ENCODE measurements at places on chromosomes 16 and 17.

DNA sequence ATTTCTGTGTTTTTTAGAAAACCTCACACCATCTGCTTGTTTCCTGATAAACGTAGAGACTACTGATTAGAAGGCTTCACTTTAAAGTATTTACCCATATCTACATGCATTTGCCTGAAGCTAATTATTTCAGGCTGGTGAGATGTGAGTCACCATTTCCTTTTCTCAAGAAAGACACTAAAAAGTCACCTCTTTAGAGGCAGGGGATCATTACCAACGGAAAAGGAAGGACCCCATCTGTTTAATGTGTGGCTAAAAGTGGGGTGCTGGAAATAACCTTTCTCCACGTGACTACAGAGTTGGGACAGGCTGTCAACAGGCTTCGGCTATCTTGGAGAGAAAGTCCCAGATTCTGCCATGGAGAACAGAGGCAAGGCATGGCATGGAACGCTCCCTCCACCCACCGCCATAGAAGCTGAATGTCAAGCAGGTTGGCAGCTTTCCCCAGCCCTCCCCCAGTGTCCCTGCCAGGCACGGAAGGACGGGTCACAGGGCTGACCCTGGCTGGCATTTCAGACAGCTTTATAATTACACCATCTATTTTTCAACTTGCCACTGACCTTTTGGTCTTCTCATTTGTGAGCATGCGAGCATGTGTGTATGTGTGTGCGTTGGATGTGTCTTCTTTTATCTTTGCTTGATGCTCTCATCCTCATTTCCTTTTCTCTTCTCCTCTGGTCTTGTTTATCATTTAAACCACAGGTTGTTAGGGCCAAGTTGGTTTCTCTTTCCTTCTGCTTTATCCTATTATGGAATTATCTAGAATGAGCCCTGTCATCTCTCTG is 157.0 kb downstream of the CPPED1 start:
- DNase-seq = no peak

GRCh38 chr16:8675183-8676159 is 1.1 kb downstream of the ABAT start:
- peak; percentile 49 for DNase-seq

GRCh38 chr16:11833951-11834695 is 17.2 kb downstream of the RSL1D1 start:
- DNase-seq = no peak

DNA sequence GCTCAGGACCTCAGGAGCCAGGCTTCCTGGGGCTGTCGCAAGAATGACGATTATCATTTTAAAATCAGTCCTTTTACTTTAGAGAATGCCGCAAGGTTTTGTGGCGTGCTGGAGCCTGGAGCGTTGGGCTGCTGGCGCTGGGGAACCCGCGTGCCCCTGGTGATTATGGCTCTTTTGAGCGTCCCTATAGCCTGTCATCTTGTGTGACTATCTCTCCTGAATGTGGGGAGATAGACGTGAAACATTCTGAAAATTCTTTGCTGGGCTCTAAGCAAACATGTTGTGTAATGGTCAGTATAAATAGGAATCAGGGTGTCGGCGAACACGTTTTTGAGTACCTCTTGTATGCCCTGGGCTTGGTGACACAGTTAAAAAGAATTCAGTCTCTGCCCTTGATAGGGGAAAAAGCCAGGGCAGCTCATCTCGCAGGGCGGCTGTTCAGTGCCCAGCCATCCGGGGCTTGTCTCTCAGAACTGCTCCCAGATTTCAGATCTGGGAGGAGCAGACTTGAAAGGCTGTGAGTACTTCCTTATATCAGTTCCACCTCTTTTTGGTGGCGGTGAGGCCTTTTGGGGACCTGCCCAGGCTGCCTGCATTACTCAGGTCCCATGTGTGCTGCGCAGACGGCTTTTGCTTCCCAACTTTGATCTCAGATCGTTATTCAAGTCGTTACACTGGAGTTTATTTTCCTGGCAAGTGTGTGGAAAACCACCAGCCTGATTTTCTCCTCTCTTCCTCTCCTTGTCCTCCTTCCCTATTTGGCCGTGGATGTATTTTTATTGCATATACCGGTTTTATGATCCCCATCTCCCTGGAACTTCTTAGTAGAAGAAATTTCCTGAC is 973 bp downstream of the SLC7A6 start:
- peak; percentile 60 for DNase-seq

- DNase-seq = no peak
Observed at GRCh38 chr17:53722407-53722806, 100.3 kb upstream of the KIF2B start.

DNA sequence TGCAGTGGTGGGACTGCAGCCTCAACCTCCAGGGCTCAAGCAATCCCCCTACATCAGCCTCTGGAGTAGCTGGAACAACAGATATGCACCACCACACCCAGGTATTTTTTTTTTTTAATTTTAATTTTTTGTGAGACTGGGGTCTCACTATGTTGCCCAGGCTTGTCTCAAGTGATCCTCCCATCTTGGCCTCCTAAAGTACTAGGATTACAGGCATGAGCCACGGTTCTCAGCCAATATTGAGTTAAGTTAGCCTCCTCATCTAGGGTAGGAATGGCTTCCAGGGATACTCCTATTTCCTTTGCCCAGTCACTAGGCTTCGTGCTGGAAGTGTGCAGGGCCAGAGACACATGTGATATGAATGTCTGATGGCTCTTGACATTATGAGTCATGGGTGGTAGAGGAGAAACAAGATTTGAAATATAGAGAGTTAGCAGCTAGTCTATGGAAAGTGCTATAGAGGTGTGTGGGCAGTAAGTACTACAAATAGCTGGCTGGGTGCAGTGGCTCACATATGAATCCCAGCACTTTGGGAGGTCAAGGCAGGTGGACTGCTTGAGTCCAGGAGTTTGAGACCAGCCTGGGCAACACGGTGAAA is 8.0 kb upstream of the HES7 start:
- DNase-seq = no peak

- peak; percentile 44 for DNase-seq
Observed at GRCh38 chr17:82458885-82459424, 414 bp downstream of the NARF start.

- DNase-seq = no peak
Observed at GRCh38 chr16:1385232-1385631, 29.3 kb downstream of the UNKL start.

- no peak for DNase-seq
Observed at GRCh38 chr16:77213542-77214106, 14.4 kb downstream of the SYCE1L start.

DNA sequence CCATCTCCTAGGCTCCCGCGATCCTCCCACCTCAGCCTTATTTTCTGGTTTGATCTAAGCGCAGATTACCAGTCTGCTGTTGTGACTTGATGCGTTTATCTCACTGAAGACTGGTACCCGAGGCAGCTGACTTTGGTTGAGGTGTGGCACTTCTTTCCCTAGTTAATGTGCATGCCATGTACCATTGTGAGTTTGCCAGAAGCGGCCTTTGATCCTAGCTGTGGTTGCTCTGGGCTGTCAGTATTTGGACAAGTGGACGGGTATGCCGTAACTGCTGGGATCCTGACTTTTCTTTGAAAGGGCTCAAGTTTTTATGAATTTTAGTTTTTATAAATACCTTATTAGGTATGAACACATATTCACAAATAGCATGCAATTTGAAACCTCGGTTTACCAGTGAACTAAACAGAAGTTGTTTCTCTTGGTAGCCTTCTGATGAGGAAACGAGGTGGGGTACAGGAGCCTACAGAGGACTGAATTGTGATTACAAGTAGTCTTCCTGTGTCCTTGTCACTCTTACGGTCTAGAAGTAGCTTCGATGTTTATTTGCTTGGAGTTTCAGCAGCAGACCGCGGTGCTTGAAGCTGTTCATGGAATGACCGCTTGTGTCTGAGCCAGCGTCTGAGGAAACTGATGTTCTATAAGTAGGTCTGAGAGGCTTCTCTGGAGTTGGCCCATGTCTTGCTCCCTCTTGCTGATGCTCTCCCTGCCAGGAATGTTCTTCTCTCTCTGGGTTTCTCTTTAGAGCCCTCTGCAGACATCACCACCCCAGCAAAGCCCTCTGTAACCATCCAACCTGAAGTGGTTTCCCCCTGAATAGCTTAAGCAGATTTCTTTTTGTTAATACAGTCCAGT is 40.0 kb downstream of the SEC14L1 start:
- no peak for DNase-seq
